ENCODE measurements at places on chromosomes 7 and 10.

DNA sequence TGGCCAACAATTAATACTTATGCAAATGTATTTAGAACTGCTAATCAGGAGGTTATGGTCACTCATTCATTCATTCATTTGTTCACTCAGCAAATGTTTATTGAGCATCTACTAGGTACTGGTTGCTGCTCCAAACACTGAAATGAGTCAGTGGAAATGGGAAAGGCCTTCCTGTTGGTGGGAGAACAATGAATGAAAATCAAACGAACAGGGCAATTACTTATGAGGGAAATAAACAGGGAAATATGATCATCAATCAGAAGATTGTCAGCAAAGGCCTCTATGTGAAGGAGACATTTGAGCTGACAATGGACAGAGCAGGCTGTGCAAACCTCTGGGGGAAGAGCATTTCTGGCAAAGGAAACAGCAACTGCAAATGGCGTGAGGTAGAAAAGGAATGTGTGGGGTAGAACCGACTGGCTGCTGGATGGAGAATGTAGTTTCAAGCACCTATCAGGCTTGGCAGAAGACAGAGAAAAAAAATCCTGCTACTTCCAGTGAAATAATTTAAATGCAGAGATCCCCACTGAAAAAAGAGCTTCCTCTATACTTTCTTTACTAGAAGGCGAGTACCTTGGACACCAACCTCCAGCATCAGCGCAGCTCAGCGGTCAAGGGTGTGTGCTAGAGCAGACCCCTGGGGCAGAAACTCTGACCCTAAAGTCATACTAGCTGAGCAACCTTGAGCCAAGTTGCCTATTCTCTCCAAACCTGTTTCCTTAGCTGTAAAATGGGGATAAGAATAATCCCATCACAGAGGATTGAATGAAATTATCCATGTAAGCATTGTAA lies 108.8 kb upstream of the EEPD1 start:
- no peak for DNase-seq

DNA sequence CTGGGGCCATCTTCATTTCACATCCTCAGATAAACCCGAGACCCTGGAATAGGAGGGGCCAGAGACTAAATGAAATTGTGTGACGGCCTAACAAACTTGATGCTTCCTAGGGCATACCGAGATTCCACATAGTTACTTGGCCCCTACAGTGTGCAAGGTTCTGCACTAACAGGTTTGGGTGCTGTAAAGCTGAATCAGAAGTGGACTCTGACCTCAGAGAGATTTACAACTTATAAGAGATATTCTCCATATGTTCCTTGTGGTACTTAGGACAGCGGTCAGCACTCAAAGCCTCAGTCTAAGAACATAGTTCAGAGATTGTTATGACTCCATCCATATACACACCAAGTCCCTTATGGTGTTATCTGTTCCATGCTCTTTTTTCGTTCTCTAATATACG lies 55.1 kb upstream of the FHIP2A start:
- DNase-seq = no peak

DNA sequence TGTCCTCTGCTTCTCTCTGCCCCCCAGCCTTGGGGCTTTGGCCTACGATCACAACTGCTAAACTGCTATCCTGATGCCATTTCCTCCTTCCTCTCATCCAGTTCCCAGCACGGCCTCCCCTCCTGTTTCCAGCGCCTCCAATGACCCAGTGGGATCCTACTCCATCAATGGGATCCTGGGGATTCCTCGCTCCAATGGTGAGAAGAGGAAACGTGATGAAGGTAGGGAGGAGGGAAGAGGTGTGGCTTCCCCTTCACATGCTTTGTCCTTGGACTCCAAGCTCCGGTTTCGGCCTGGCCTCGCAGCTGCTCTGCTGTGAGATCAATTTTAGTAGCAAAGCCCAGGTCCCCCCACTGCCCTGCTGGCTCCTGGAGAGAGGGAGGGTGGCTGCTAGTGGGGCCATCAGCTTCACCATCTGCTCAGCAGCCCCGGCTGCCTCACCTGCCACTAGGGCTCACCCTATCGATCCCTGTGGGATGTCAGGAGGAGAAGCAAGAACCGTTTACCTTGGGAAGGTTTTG lies 35.8 kb downstream of the PAX2 start:
- no peak for DNase-seq

DNA sequence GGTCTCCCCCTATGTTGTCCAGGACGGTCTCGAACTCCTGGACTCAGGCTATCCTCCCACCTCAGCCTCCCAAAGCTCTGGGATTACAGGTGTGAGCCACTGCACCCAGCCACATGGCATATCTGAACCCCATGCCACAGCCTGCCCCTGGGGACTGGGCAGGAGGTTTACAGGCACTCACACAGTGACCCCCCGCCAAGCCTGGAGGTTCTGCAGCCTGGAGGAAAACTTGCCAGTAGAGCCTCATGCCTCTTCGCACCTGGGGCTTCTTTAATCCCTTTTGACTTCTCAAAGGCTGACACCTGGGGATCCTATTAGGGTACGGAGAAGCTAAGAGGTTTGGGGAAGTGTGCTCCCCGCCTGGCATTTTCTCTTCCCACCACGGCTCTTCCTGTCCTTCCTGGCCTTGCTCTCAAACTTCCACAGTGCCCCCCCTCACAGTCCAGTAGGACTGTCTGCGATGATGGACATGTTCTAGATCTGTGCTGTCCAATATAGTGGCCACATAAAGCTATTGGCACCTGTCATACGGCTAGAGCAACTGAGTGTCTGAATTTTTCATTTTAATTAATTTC lies 11.4 kb upstream of the KCP start:
- no peak for DNase-seq

- peak; percentile 55 for DNase-seq
Observed at GRCh38 chr7:100585511-100586265, at the start of gene LRCH4. LRCH4 (minus strand) TSS chr7:100586129; CDS start chr7:100586100, 29 bp downstream.

- DNase-seq = no peak
Observed at GRCh38 chr7:150375662-150376521, 3.2 kb upstream of the ZNF775 start.

DNA sequence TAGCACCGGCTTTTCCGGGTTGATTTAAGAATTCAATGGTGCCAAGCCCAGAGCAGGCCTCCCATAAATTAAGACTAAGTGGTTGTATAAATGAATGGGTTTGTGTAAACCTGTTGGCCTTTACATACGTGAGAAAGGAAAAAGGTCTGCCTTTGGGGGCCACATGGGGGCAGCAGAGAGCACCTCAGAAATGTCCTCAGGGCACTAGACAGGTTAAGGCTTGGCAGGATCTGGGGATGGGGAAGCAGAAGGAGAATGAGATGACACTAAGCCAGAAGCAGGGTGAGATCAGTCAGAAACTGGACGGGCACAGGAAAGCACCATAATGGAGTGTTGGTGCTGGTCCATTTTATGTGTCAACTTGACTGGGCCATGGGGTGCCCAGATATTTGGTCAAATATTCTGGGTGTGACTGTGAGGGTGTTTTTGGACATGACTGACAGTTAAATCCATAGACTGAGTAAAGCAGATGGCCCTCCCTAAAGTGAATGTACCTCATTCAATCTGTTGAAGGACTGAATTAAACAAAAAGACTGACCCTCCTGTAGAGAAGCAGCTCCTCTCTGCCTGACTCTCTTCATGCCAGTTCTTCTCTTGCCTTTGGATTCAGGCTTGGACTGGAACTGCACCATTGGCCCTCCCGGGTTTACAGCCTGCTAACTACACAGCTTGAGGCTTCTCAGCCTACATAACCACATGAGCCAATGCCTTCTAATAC lies 58.9 kb downstream of the FRMPD2 start:
- peak; percentile 53 for DNase-seq

DNA sequence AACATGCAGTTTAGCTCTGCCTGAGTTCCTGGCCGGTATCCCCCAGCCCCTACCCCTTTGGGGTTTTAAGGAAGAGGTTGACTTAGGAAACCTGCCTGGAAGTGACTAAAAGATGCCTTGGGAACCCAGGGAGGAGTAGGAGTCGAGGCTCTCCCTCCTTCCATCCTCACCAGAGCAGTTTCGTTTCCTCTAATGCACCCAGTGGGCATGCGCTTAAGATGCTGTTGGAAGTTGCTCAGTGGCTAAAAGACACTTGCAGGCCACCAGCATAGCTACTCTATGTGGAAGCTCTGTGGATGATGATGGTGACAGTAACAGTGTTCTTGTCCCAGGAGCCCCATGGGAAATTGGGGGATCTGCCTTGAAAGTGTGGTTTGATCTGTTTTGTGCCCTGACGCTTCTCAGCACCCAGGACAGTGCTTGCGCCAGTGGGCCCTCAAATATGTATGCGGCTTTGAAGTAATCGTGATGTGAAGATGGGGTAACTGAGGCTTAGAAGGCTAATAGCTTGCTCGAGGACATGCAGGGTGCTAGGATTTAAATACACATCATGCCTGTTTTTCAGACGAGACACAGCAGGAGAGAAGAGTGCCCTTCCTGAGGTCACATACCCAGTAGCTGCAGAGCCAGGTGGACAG lies 32.0 kb downstream of the TBATA start:
- no peak for DNase-seq

- no peak for DNase-seq
Observed at GRCh38 chr7:33981671-33982424, 76.5 kb downstream of the BMPER start.

DNA sequence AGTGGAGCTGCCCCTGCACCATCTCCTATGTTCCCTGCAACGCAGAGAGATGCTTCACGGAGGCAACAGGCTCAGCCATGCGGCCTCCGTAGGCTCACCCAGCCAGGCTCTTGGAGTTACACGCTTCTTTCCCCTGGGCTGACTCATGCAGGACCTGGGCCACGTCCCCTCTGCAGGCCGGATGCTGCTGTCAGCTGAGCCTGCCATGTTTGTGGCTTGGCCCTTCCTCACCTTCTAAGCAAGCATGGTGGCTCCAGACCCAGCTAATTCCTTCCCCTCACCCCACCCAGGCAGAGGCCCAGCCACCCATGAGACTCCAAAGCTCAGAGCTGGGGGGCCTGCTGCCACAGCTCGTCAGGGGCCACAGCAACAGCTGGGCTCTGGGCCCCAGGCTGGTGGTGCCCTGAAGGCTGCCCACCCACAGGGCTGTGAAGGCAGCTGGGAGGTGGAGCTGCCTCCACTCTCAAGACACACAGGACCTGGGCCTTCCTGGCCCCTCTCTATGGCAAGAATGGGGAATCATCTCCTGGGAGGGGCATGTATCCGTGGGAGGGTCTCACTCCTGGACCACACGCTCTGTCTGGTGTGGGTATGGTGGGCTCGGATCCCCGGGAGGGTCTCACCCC lies 219.6 kb downstream of the ELFN1 start:
- DNase-seq = peak; percentile 28

GRCh38 chr10:21919117-21919516 lies 84.4 kb downstream of the DNAJC1 start:
- no peak for DNase-seq

GRCh38 chr7:119320316-119320715 lies 952.7 kb upstream of the KCND2 start:
- no peak for DNase-seq

- DNase-seq = peak; percentile 7
Observed at GRCh38 chr10:96524741-96525140, 11.0 kb upstream of the TLL2 start.

GRCh38 chr10:47025253-47025539 lies 114.0 kb downstream of the PTPN20 start:
- no peak for DNase-seq

- DNase-seq = peak; percentile 66
Observed at GRCh38 chr7:20158684-20159083, 58.5 kb downstream of the MACC1 start.

DNA sequence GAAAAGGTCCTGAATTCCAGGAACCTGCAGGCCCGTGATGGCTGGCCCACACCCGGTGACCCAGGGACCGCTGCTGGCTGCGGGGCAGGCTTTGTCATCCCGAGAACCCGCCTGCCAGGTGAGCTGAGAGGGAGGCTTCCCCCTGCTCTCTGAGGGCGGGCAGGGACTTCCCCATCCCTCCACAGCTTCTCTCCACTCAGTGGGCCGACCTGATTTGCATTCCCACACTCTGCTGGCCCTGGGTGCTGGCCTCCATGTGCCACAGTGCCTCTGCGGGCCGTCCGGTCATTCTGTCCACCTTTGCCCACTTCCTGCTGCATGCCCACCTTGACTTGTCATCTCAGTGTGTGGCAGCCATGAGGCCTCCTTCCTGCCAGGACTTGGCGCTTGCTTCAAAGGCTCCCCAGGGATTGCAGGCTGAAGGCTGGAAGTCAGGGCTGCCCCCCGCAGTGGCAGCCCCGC lies 35.3 kb downstream of the PALD1 start:
- no peak for DNase-seq

GRCh38 chr10:110864662-110865140 lies 7.0 kb upstream of the PDCD4 start:
- DNase-seq = peak; percentile 11

DNA sequence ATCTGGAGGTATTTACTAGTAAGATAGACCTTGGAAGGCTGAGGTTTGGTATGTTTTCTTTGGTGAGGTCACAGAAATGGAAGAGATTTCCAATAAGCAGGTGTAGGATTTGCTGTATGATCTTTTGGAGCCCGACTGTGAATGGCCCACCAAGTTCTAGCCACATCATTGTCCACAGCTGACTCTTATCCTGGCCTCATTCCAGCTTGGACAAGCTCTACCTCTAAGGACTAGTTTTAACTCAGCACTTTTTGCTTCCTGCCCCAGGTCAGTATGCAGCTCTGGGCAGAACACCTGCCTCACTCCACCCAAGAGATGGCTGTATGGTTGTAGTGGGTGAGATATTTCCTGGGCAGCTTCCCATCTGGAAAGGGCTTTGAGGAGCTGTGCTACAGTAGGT lies 6.1 kb upstream of the CPA4 start:
- no peak for DNase-seq

- DNase-seq = no peak
Observed at GRCh38 chr7:126839624-126840023, 413.1 kb downstream of the GRM8 start.

DNA sequence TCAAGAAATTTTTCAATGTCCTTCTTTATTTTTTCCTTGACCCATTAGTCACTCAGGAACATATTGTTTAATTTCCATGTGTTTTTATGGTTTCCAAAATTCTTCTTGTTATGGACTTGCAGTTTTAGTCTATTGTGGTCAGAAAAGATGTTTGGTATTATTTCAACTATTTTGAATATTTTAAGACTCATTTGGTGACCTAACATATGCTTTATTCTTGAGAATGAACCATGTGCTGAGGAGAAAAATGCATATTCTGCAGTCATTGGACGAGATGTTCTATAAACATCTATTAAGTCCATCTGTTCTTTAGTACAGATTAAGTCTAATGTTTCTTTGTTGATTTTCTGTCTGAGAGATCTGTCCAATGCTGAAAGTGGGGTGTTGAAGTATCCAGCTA lies 42.3 kb upstream of the MDFIC start:
- peak; percentile 39 for DNase-seq

Data from cardiac fibroblast (primary cell).